ENCODE measurements at places on chromosomes 5 and 9.

GRCh38 chr9:126150411-126151030 is 176.1 kb upstream of the MVB12B start:
- DNase-seq = no peak

- DNase-seq = no peak
Measured at GRCh38 chr9:92300936-92301335, 7.4 kb upstream of the IARS1 start.

DNA sequence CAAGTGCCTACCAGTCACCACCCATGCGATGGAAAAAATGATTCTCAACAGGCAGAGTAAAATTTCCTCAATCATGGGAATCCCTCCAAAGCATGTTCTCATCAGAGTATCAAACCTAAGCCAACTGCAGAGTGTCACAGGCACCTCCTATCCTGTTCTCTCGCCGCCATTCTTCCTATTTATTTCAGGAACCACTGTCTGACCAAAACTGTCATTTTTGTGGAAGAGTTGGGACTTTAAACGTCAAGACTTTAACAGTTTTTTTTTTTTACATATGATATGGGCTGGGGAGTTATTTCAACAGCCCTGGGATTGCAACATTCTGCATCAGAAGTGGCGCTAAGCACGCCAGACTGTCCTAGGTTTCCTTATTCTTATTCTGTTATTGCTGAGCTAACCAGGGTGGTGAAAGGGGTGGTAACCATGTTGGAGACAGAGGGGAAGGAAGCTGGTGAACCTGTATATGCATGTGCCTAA is 29.5 kb downstream of the PFDN1 start:
- no peak for DNase-seq

DNA sequence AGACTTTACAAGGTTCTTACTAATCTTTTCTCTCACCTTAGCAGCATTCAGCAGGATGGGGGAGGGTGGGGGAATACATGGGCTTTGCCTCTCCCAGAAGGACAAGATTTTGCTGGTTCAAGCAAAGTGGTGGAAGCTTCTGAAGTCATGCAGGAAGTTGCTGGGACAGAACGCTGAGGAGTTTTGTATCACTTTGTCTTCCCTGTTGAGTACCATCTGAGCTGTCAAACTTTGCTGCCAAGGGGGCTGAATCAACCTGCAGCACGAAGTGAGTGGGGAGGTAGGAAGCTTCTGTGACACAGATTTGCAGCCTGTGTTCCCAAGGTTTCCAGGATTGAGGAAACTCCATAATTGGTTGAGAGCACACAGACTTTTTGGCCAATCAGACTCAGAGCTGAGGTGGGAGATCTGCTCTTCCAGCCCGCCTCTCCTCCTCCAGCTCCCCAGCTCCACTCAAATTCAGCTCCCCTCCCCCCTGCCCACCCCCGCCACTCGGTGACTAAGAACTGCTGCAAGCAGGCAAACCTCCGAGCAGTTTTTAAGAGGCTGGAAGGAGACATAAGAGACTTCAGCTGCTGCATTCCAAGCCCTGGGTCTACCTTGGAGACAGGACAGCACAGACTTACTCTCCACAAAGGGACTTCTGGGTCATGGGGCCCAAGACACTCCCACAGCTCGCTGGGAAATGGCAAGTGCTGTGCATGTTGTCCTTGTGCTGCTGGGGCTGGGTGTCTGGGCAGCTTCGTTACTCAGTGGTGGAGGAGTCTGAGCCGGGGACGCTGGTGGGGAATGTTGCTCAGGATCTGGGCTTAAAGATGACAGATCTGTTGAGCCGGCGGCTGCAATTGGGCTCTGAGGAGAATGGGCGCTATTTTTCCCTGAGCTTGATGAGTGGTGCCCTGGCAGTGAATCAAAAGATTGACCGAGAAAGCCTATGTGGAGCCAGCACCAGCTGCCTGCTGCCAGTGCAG is at the start of gene PCDHGC5:
Gene PCDHGC5 (plus strand): TSS at position 491 of the 971 bp plus-strand sequence. CDS start 160 bp downstream, at position 651.
- DNase-seq = peak; percentile 55

DNA sequence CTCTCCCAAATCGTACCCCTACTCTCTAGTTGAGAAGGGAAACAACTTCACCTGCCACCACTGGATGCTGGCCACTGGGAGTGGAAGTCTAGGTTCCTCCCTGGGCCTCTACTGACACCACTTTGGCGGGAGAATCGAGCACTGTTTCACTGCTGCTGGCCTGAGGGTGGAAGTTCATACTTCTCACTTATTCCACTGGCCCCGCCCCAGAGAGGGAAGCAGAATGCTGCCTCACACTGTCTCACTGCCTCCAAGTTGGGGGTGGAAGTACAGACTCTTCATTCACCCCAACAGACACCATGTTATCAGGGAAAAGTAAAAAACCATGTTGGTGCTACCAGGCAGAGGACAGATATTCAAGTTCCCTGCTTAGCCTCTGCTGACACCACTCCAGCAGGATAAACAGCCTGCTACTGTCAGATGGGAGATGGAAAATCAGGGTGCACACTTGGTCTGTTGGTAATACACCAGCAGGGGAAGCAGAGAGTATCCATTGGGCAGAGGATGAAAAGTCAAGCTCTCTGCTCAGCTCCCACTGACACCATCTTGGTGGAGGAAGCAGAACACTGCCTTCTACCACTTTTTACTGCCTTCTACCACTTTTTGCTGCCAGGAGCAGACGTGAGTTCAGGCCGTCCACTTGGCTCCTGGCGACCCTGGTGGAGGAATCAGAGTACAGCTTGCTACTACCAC is 159.4 kb downstream of the SIL1 start:
- no peak for DNase-seq

DNA sequence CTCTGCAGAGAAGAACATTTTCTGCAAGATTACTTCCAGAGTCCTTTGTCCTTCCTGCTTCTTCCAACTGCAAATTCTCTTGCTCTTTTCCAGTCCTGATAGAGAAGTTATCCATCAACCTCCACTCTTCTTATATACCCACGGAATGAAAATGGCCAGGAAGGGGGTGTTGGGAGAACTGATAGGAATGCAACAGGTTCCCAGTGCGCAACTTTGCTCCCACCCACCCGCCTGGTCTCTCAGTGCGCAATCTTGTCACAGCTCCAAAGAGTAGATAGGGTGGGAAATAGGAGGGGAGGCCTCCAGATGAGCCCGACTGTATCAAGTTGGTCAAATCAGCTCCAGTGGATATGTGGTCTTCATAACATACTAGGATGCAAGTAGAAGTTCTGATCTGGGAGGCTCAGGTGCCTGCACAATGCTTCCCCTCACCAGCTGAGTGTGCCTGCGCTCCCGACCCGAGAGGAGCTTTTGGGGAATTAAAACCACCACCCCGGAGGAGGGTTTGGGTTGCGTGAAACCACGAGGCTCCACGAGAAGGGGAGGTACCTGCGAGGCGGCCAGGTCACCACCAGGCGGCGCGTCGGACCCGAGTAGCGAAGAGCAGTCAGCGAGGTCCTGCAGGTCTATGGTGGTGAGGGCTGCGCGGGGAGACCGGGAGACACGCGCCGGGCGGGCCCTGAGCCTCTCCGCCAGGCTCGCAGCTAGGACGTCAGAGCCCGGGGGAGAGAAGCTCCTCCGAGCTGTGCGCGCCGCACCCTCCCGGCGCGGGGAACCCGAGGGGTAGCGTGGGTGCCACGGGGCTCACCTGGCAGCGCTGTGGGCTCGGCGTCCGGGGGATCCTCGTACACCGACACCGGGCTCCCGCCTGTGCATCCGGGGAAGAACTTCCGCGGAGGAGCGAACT is 835 bp downstream of the MCIDAS start:
- DNase-seq = peak; percentile 65

- DNase-seq = no peak
Measured at GRCh38 chr5:9715891-9716335, 85.8 kb upstream of the TAS2R1 start.

DNA sequence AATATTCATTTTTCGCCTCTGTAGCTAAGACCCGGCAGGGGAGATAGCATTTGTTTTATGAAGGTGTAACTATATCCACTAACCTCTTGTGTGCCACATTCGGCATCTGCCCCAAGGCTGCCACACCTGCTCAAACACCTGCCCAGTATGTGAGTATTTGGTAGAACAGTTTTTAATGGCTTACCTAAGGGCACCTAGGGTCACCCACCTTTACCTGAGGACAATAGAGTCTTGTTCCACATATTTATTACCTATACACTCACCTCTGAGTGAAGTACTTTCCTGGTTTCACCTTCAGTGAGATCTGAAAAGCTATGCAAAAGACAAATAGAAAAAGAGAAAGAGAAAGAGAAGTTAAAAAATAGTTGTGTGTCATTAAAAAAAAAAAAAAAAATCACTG is 68.0 kb upstream of the PIP5K1B start:
- DNase-seq = no peak

GRCh38 chr5:131005963-131006684 is 158.9 kb downstream of the HINT1 start:
- DNase-seq = no peak

GRCh38 chr9:88161144-88161543 is 22.9 kb upstream of the SPATA31C2 start:
- DNase-seq = no peak

- DNase-seq = no peak
Measured at GRCh38 chr9:101999441-101999840, 261.0 kb upstream of the GRIN3A start.

DNA sequence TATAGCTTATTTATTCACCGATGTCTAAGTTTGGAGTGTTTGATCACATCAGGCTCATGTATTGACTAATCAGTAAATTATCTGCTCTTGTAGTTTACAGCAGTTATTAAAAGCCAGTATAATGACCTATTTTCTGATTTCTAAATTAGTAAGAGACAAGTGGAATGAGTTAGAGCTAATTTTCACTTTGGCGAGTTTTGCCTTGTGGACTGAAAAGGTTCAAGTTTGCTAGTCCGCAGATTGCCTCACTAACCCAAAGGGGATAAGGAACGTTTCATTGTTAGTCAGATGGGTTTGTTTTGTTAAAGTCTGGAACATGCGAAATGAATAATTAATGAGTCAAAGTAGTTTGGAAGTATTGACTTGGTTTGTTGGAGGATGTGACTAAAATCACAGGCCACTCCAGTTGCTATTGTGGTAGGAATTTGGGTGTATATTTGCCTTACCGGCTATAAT is 40.1 kb downstream of the SMARCA2 start:
- DNase-seq = no peak

DNA sequence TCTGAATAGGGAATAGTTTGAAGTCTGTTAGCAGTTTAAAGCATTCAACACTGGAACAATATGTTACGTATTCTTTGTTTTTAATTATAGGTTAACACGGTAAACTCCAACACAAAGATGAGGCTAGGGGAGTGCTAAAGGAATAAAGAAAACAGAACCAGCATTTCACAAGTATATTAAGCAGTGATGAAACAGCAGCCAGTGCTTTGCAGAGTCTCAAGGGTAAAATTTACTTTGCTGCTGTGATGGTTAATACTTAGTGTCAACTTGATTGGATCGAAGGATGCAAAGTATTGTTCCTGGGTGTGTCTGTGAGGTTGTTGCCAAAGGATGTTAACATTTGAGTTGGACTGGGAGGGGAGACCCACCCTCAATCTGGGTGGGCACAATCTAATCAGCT is 30.0 kb upstream of the GSN start:
- DNase-seq = no peak

GRCh38 chr9:81879501-81879916 is 48.7 kb upstream of the SPATA31D4 start:
- DNase-seq = no peak

GRCh38 chr5:146919304-146919703 is 40.7 kb upstream of the PPP2R2B start:
- DNase-seq = no peak

DNA sequence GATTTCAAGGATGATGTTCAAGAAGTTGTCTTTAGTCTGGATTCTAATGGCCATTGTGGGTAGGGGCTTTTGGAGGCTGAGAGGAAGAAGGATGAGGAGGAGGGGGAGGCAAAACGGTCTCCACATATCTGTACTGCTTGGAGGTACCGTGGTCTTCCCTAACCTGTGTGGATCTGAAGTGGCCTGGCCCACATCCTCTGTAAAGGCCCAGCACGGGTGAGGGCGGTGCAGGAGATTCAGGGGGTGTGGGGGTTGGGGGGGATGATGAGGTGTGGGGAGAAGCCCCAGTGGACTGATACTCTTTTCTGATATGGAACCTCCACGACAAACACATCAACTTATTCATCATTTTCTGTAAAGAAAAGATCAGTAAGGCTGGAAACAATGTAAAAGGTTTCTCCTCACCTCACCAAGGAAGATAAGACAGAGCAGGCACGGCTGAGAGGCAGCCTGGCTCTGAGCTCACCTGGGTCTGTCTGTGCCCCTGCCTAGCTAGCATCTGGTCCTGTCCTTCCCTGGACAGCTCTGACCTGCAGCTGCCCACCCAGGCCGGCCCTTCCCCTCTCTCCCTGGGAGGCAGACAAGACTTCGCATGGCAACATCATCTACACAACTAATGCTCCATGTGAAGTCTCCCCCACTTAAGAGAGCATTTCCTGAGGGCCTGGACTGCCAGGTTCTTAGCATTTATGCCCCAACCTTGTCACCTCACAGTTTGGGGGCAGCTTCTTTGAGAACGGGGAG is 5.6 kb upstream of the IL3 start:
- DNase-seq = peak; percentile 48

DNA sequence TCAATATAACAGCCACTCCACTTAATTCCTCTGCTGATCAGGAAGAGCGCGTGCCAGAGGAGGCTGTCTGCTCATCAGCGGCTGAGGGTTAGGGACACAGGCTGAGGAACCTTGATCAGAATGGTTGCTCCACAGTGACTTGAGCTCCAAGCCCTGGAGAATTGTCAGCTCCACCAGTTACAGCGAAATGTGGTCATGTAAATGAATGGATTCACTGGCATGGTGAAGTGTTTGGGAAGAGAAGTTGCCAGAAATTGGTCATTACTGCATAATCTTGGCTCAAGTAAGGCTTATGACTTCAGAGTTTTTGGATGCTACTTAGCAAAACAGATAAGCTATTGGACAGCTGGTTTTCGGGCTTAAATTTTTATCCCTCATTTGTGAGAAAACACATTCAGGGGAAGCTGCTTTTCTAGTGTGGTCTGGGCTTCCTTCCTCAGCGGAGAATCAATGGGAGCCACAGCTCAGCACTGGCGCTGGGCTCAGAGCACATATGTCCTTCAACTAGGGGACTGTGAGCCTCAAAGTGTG is 65.0 kb downstream of the PRRT1B start:
- no peak for DNase-seq

DNA sequence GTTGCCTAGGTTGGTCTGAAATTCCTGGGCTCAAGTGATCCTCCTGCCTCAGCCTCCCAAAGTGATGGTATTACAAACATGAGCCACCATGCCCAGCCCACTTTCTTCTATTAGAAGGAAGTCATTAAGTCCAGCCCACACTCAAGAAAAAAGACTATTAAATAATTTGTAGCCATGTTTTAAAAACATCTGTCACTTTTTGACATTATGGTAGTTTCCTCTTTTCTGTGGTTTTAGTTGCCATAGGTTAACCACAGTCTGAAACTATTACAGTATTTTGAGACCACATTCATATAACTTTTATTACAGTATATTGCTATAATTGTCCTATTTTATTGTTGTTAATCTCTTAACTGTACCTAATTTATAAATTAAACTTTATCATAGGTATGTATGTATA is 31.9 kb upstream of the C5orf24 start:
- no peak for DNase-seq

- DNase-seq = no peak
Measured at GRCh38 chr5:96528826-96529474, 95.9 kb upstream of the PCSK1 start.

DNA sequence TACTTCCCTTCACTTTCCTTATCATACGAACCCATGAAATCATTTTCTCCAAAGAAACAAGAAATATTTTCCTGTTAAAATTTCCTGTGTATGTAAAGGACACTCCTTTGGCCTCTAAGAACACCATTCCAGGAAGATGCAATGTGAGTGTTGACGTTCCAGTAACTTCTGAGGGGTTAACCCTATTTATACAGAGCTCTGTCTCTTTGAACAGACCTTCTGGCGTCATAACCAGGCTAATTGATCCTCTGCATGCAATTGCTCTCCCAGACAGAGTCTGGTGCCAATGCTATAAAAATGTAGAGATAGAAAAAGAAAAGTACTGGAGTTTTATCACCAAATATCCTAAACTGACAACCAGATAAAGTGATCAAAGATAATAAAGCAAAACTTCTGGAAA is 218.5 kb downstream of the TLE1 start:
- no peak for DNase-seq
